Mucosa of gallbladder (tissue), 1 donor: ENCODE measurements at places on chromosomes 1 and 21. TPM values are rescaled to one million over a fixed set of nuclear protein-coding genes. Genes with fewer than 3 reads are reported as not detected.

DNA sequence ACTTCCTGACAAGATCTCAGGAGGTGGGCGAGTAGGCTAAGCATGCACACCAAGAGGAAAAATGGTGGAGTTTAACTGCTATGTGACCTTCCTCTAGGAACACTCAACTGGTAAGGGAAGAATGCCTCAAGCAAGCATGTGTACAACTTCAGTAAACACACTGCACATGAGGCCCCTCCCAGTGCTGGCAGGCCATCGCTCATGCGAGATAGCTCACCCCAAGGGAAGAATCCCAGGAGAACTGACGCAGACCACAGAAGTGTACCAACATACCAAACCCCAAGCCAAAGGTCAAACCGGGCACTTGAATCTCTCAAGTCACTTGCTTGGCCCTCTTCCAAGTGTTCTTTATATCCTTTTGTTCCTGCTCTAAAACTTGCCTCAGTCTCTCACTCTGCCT, 40.5 kb upstream of the GALNT2 start:
- no peak for DNase-seq

DNA sequence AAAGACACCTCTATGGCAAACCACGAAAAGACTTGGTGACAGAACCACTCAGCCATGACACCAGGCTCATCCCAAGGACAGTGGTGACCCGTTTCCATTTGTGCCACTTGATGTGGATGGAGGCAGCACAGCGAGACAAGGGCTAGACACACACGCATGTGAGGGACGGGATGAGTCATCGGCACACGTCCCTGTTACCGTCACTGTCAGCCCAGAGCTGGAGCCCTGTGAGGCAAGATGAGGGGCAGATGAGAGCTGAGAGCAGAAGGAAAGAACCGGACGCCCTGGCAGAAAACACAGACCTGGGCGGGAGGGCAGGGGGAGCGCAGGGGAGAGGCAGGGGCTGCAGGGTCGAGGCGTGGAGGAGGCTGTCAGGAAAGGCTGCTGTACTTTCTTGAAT, 57.8 kb downstream of the SIK1 start:
- no peak for DNase-seq

- no peak for DNase-seq
These were observed 145.4 kb upstream of the PALMD start for GRCh38 chr1:99500541-99500940.

Gene PCAT6
- total RNA-seq = 2.3 TPM

Gene RCAN1
- total RNA-seq = 30.9 TPM
